Stimulated activated CD8-positive, alpha-beta memory T cell treated with anti-CD3 and anti-CD28 coated beads, Interleukin-15, amount 100 ng/mL, for 24 hours (primary cell): ENCODE measurements at places on chromosomes 1 and 21.

GRCh38 chr1:198858033-198858432 is 219.2 kb downstream of the PTPRC start:
- DNase-seq = no peak

DNA sequence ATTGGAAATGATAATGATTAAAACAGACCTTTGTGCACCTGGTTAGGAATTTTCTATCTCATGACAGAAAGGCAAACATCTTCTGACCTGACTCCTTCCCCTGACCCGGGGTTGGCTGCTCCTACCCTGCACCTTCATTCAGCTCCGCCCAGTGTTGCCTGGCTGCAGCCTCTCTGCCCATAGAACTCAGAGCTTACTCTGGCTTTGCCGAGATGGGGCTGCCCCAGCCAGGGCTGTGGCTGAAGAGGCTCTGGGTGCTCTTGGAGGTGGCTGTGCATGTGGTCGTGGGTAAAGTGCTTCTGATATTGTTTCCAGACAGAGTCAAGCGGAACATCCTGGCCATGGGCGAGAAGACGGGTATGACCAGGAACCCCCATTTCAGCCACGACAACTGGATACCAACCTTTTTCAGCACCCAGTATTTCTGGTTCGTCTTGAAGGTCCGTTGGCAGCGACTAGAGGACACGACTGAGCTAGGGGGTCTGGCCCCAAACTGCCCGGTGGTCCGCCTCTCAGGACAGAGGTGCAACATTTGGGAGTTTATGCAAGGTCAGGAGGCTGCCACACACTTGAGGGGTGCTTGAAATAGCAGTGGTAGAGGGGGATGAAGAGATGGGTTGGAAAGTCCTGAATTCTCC is at the start of gene DIO1:
Gene DIO1, plus strand, starts transcription at position 189 of the 638 bp plus-strand sequence. Its CDS starts 24 bp downstream, at position 213.
- no peak for DNase-seq

DNA sequence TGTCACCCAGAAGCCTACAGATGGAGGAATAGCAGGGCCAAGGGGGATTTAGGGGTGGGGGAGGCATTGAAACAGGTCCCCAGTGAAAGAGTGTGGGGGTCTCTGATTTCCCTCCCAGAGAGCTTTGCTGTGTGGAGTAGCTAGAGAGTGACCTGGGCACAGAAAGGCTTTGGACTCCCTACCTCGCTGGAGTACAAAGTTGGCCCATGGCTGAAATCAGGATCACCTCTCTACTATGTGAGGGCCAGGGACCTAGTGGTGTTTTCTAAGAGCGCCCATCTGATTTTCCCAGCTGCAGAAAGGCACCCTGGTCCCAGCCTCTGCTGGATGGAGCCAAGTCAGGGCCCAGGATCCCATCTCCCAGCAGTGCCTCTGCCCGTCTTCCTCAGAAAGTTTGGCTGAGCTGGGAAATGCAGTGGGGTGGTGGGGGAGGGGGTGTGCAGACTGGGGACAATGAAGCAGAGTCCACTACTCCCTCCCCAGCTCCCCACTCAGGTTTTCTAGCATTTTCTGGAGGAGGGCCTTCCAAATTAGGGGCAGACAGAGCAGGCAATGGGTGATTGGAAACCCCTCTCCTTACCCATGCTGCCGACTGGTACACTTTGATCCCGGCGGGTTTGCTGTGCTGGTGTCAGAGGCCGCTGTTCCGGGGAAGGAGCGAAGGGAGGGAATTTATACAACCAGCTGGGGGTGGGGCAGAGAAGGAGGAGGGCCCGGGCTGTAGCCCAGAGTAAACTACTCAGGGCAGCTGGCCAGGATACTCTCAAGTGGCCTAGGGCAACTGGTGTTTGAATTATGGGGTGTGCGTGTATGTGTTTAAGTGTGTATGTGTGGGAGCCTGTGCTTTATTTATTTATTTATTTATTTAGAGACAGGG is at the start of gene SELENBP1:
Gene SELENBP1, minus strand, starts transcription at position 648 of the 877 bp plus-strand sequence. Its CDS starts 64 bp downstream, at position 584.
- DNase-seq = no peak

- no peak for DNase-seq
These were observed 10.8 kb upstream of the PCBP3 start for GRCh38 chr21:45632637-45633251.

- DNase-seq = no peak
These were observed 50.3 kb downstream of the HIVEP3 start for GRCh38 chr1:41868241-41868998.

GRCh38 chr1:28329395-28330153 is 734 bp downstream of the MED18 start:
- DNase-seq = peak; percentile 15

GRCh38 chr1:32464191-32464715 is 619 bp upstream of the ZBTB8B start:
- no peak for DNase-seq

- no peak for DNase-seq
These were observed 13.6 kb downstream of the RD3 start for GRCh38 chr1:211478376-211478775.

DNA sequence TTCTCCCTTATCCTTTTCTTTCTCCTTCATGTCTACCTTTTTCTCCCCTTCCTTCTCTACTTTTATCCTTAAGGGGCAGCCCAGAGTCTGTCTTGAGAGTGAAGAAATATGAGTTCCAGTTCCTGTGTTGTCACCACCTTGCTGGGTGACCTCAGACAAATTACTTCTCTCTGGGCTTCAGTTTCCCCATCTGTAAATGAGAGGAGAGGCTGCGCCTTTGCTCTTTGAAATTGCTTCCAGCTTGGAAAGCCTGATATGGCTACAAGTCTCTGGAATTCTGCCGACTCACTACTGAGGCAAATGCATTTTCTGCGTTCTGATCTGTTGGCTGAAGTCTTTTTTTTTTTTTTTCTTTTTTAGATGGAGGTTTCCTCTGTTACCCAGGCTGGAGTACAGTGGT is 119.2 kb downstream of the SYF2 start:
- DNase-seq = no peak

DNA sequence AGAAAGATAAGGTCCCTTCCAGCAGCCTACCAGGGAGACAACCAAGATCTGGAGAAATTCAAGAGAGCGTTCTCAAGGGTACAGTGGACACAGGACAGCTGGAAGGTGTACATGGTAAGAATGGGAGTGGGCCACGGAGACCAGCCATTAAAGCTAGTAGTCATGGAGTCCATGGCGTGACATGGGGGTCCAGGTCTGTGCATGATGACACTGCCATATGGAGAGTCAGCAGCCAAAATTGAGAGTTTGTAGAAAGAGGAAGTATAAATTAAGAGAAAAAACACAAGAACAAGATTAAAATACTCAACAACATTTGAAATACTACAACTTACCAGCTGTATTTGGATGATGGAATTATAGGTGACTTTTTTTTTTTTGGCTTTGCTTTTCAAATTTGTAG is 7.9 kb upstream of the LORICRIN start:
- DNase-seq = no peak

GRCh38 chr1:101059945-101060542 is 34.5 kb upstream of the DPH5 start:
- no peak for DNase-seq

- no peak for DNase-seq
These were observed 656.4 kb downstream of the LTN1 start for GRCh38 chr21:28336314-28336713.

DNA sequence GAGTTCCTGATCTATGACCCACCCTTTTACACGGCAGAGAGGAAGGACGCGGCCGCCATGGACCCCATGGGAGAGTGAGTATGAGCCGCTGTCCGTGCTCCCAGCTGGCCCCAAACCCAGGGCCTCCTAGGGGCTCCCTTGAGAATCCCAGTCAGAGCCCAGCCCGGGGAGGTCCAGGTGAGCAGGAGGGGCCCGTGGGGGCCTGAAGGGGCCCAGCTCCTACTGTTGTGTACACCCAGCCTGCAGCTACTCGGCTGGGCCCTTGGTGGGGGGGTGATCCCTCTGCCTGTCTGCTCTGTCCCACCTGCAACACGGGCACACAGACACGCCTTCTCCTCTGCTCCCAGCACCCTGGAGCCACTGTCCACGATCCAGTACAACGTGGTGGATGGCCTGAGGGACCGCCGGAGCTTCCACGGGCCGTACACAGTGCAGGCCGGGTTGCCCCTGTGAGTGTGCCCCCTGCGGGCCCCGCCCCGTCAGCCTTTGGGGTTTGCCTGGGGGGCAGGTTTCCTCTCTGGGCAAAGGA is 28.6 kb upstream of the LRRC3 start:
- DNase-seq = no peak

DNA sequence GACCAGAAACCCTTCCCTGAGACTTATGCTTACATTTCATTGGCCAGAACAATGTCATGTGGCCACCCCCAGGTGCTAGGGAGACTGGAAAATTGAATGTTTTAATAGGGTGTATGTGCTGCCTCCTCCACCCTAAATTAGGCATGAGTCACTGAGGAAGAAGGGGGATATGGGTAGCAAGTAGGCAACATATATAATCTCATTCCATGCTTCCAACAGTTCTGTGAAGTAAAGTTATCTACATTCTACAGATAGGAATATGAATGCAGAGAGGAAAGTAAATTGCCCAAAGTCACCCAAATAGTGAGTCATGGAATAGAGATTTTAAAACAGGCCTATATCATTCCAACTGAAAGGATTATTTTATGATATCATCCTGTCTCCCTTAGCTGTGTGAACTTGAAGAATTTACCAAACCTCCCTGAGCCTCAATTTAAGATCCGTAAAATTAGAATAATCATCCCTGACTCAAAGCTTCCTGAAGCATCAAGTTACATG is 168.6 kb upstream of the FGGY start:
- no peak for DNase-seq

- no peak for DNase-seq
These were observed 21.3 kb downstream of the GPSM2 start for GRCh38 chr1:108897865-108898720.

DNA sequence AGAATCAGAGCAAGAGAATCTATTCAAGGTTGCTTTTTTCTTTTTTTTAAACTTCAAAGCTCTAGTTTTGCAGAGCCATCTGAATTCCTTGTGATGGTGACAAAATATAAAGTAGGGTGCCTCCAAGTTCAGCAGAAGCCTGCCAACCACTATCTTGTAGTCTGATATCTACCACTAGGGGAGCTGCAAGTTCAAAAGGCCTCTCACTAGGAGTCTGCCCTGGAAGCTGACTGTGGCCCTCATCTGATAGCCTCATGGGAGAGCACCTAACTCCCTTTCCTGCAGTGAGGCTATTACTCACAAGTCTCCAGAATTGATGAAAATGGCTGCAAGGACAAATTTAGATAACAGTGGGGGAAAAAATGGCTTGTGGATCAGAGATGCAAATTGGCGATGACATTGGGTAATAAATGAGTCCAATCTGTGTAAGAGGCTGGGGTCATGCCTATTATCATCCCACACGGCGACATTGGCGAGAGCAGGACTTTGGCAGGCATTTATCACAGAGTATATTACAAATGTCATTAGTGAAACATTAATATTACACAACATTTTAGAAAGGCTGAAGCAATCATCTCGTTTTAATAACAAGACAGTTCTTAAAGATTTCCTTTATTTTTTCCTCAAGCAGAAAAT is 10.7 kb upstream of the ZP4 start:
- DNase-seq = no peak

DNA sequence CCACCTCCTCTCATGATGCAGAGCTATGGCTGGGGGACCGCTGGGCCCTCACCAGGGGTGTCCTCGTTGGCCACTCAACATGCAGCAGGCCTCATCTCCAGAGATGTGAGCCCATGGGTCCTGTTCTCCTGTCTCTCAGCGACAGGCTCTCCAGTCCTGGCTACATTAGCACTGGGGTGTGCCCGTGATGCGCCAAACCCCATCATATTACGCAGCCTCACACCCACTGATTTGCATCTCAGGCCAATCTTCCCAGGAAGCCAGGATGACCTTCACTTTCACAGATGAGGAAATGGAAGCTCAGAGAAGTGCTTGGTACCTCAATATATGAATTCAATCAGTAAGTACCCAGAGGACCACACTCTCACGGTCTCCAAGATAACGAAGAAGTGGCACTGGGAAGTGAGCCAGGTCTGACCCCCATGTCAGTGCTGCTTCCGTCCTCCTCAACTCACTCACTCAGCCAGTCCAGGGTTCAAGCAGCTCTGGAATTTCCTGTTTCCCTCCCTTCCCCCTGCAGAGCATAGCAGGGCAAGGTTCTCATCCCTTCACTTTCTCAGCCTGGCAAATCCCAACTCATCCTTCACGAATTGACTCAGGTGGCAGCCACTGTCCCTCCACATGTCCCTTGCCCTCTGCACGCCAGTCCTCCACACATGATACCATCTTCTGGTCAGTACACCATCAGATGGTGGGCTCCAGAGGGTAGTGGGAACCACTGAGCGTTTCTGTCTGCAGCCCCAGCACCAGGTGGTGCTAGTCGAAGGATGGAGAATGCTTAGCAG is 28.9 kb upstream of the EVA1B start:
- DNase-seq = no peak

GRCh38 chr1:2961081-2961480 is 60.2 kb upstream of the ACTRT2 start:
- DNase-seq = no peak

- no peak for DNase-seq
These were observed 49.0 kb downstream of the CCN1 start for GRCh38 chr1:85629532-85629920.

GRCh38 chr1:12450090-12450755 is 167.8 kb downstream of the DHRS3 start:
- no peak for DNase-seq

DNA sequence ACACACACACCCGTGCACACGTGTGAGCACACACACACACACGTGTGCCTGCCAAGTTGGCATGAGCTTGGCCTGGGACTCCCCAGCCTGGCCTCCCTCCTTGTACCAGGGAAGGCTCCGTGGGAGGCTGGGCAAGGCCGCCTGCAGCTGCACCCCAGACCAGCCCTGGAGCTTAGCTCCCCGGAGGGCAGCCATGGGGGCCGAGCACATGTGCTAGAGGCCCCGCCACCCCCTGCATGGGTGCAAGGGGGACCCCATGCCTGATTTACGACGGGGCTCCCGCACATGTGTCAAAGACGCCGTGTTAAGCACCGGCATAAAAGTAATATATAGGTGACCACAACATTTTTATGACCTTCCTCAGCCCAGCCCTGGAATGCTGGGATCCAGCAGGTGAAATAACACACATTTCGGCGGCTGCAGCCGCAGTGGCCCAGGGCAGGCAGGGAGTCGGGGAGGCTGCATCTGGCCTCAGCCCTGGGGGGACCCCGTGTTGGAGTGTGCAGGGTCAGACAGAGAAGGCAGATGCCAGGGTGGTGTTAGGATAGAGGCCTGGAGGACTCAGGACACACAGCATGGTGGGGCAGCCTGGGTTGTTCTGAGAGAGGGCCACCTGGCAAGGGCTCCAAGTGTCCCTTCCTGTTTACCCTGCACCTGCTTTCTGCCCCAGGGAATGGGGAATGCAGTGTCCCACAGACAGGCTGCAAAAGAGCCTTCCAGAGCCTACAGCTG is 56.3 kb downstream of the WNT9A start:
- DNase-seq = no peak

GRCh38 chr1:14822996-14823395 is 224.5 kb downstream of the KAZN start:
- no peak for DNase-seq

DNA sequence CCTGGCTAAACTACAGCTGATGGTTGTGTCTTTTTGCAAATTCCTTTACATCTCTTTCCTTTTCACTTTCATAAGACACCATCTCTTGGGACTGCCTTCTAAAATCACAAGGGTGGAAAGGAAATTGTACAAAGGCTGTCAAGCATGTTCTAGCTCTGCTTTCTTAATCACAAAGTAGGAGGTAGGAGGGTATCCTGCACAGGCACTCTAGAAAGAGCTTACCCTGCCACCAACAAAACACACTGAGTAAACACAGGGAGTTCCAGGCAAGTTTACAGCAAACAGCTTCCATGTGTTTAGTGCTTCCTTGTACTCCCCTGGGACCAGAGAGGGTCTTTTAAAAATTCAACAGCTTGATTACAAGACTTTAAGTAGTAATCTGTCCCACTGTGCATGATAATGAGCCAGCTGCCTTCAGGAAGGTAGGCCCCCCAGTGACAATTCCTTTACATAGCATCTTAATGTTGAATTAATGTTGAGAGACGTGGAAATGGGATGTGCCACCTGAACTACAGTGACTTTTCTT is 2.4 kb downstream of the PLPP3 start:
- no peak for DNase-seq
